Amniotic stem cell (primary cell): ENCODE measurements at places on chromosomes 3 and 15.

GRCh38 chr3:34312684-34313083, 514.3 kb downstream of the PDCD6IP start:
- DNase-seq, result no peak

GRCh38 chr3:78889348-78889747, 878.5 kb downstream of the ROBO1 start:
- no peak for DNase-seq

DNA sequence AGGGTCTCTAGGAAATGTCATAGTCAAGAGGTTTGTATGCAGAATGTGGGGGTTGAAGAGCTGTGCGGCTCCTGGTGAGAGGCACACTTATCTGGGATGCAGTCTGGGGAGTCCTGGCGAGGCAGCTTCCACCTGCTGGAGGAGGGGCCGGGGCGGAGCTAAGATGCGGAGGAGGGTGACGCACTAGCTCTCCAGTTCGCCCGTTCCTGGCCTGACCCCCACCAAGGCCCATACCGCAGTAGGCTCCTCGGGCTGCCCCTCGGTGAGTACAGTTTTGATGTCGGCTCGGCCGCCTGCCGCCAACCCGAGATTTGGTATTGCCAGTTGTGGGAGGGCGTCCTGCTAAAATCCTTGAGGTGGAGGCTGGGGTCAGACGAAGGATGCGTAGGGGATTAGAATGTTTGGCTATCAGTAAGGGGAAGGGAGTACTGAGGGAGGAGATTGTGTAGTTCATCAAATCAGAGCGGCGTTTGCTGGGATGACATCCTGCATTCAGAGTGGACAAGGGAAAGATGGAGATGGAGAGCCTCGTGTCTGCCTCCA, at the start of gene SCG5:
SCG5 (plus strand) TSS at position 194 of the 543 bp plus-strand sequence. CDS start 1,883 bp downstream, outside the sequence.
- no peak for DNase-seq

- no peak for DNase-seq
These were observed 352.3 kb downstream of the LRTM1 start for GRCh38 chr3:54575618-54575960.

- no peak for DNase-seq
These were observed 168.6 kb downstream of the SOX2 start for GRCh38 chr3:181880331-181880730.
